ENCODE measurements at places on chromosomes 13 and 19. TPM values are rescaled to one million over a fixed set of nuclear protein-coding genes. Genes with fewer than 3 reads are reported as not detected.

Gene SBK2
- not detected for total RNA-seq

Gene MIA
- total RNA-seq = not detected

GRCh38 chr13:29543230-29544215, 52.0 kb downstream of the SLC7A1 start:
- DNase-seq = no peak

DNA sequence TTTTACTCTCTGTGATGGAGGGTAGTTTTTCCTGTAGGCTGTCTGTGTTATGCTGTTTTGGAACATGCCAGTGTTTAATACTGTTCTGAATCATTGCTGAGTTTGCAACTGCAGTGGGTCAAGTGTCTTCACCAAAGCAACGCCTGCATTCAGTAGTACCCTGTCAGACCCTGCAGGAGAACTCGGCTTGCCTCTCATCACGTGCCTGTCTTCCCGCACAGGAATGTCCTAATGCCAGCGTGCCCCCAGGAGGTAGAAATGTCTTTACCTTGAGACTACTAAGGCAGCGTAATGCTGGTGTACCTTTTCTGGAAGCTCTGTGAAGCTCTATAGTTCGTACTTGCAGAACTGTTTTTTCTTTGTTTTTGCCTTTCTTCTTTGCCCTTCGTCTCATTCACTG, 42.3 kb downstream of the POLR1D start:
- no peak for DNase-seq

DNA sequence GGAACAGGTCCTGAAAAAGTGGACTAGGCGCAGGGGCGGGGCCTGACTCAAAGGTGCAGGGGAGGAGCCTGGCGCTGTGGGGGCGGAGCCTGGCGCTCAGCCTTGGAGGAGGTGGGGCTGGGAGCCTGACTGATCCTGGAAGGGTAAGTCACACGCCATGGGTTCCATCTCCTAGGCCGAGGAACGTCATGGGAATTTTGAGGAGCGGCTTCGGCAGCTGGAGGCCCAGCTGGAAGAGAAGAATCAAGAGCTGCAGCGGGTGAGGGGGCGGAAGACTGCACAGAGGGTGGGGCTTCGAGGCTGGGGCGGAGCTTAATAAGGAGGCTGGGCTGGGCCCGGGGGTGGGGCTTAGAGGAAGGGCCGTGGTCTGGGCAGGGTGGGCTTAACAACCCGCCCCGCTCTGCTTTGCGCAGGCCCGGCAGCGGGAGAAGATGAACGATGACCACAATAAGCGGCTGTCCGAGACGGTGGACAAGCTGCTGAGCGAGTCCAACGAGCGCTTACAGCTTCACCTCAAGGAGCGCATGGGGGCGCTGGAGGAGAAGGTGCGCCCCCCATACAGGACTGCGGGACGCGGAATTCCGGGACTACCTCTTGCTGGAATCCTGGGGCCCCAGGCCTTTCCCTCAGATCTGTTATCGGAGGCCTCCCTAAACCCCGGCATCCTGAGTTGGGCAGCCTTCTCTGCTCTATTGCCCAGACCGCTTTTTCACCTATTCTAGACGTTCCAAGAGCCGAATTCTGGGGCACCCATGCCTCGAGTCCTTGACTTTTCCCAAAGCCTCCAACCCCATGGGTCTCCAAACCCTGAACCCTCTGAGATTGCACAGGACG, 14.5 kb downstream of the PPFIA3 start:
- DNase-seq = no peak

Measured in occipital lobe (tissue), 3 donors.